Activated naive CD8-positive, alpha-beta T cell treated with anti-CD3 and anti-CD28 coated beads, Interleukin-2, amount 10 ng/mL, durations not matched to agents 7 days and 5 days (primary cell): ENCODE measurements at places on chromosomes 2 and 18. TPM values are rescaled to one million over a fixed set of nuclear protein-coding genes. Genes with fewer than 3 reads are reported as not detected.
A peak's percentile ranks its signal among the peaks of the same experiment; 100 is the strongest.

HMSD gene
- not detected for total RNA-seq

DNA sequence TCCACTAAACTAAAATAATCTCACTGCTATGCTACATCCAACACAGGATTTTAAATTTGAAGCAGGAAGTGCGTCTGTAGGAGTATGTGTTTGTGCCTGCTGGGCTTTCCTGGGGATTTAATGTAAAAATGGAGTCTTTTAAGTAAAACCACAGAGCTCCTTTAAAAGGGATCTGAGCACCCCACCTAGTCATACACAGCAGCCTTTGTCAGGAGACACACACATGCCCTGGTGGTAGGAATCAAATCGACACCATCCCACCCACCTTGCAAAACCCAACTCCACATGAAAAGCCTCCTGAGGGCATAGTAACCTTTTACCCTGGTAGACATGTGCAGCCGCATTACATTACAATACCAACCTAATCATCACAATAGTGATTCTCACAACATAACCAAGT, 29.1 kb downstream of the UXS1 start:
- peaks cover 28% of the 10 kb centered on the region for H3K36me3 ChIP-seq
- peak overlapping the region; percentile 76 for H3K27ac ChIP-seq
- H3K4me3 ChIP-seq, result peak overlapping the region; percentile 50
- no peak for DNase-seq
- peaks cover 58% of the 10 kb centered on the region for H3K4me1 ChIP-seq
- H3K27me3 ChIP-seq, result no peaks in the 10 kb centered on the region

GPR45 gene
- not detected for total RNA-seq

OSBPL6 gene
- total RNA-seq, result 0.08 TPM

- no peaks in the 10 kb centered on the region for H3K4me1 ChIP-seq
- no peak overlapping the region for H3K27ac ChIP-seq
Observed at GRCh38 chr2:240275386-240275785, 134.9 kb upstream of the OTOS start.

GMPPA gene
- total RNA-seq, result 31.3 TPM

MC4R gene
- total RNA-seq, result not detected

DNA sequence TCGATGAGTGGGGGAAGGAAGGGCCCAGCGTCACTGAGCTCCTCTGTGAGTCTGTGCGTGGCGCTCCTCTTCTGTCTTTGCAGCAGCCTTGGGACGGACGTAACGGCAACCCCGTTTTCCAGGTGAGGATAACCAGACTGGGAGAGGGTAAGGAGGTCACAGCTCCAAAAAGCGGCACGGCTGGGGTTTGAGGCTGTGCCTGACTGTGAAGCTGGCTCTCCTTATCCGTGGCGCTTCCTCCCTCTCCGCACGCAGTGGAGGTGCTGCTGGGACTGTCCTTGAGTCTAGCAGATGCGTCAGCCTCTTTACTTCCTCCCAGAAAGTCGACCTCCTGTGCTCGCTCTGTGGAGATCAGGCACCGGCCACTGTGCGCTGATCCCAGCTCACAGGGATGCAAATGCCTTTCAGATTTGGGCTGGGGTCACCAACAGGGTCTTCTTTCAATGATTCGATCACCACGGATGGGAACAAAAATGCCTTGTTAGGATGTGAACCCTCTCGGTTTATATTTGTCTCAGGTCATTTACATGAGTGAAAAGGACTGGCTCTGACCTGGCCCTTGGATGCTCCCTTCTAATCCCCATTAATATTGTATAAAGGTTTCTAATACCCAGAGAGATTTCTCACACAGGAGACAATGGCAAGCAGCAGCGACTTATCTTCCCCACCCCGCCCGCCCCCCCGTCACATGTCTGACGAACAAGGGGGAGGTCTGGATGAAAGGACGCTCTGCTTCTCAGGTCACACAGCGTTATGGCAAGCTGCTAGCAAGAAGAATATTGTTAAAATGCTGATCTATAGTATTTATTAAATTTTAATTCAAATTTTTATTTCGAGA, 30.1 kb upstream of the E2F6 start:
- no peaks in the 10 kb centered on the region for H3K36me3 ChIP-seq
- H3K27me3 ChIP-seq, result peaks cover 10% of the 10 kb centered on the region
- H3K27ac ChIP-seq, result no peak overlapping the region

DNA sequence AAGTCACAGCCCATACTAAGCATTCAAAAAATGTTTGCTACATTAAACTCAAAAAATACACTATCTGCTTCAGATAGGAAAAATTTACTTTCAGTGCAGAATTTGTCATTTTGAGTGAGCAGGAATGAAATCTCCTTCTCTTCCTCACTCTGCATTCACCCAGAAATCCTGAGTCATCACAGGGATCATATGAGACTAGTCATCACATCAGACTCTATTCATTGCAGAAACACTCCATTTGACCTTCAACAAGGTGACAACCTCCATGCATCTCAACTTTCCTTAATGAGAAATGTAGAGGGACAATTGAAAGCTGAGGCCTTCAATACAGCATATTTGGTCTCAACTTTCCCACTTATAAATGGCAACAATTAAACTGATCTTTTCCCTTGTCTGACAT, 130.4 kb upstream of the CYP26B1 start:
- no peak overlapping the region for H3K27ac ChIP-seq
- H3K4me1 ChIP-seq, result no peaks in the 10 kb centered on the region
- H3K36me3 ChIP-seq, result no peaks in the 10 kb centered on the region
- no peak for DNase-seq

DNA sequence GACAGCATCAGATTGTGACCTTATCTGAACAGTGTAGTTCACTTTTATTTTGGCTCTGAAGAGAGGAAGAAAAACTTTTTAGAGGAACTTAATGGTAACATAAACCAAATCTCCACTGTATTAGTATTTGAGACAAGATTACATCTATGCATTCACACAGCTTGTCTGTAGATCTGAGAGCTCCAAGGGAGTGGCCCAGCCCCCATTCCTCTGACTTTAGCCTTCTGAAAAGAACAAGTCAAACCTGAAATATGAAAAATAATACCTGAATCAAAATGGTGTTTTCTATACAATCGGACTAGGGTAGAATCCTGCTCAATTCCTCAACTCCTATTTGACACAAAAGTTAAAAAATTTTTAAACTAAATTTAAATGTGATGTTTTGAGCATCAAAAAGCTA, 23.1 kb downstream of the STARD7 start:
- no peaks in the 10 kb centered on the region for H3K27me3 ChIP-seq
- peaks cover 10% of the 10 kb centered on the region for H3K4me1 ChIP-seq
- H3K4me3 ChIP-seq, result no peak overlapping the region
- DNase-seq, result no peak
- peaks cover 14% of the 10 kb centered on the region for H3K36me3 ChIP-seq
- H3K27ac ChIP-seq, result no peak overlapping the region

DSG1 gene
- not detected for total RNA-seq

DNA sequence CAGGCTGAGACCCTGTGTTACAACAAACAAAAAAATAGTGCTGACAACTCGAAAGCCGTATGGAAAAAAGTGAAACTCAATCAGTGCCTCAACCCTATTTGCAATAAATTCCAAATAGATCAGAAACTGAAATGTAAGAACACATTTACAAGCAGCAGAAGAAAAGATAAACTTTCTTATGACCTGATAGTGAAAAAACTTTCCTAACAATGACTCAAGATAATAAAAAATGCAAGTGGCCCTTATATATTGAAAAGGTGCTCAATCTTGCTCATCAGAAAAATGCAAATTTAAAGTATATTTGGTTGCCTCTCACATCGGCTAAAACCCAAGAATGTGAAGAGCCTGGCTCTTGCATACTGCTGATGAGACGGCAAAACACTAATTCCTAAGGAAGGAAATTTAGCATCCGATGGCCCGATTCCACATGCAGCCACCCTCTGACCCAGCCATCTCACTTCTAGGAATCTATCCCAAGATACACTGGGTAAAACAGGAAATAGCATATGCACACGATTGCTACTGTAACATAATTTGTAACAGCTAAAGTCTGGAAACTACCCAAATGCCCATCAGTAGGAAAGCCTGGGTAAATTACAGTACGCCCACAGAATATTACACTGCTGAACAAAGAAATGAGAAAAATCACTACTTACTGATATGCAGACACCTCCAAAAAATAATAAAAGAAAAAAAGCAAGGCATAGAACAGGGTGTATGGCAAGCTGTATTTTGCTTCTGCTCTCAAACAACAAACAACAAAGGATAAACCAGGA, 56.8 kb downstream of the HDLBP start:
- no peak for DNase-seq
- H3K36me3 ChIP-seq, result peaks cover 25% of the 10 kb centered on the region
- H3K27me3 ChIP-seq, result no peaks in the 10 kb centered on the region
- no peak overlapping the region for H3K4me3 ChIP-seq
- H3K4me1 ChIP-seq, result no peaks in the 10 kb centered on the region

GRCh38 chr2:39266139-39266805, 22.5 kb upstream of the CDKL4 start:
- no peaks in the 10 kb centered on the region for H3K27me3 ChIP-seq
- DNase-seq, result no peak
- H3K36me3 ChIP-seq, result peaks cover 16% of the 10 kb centered on the region
- peak overlapping the region; percentile 35 for H3K4me3 ChIP-seq
- H3K27ac ChIP-seq, result peak overlapping the region; percentile 77

SH2D6 gene
- total RNA-seq, result 0.94 TPM

DNA sequence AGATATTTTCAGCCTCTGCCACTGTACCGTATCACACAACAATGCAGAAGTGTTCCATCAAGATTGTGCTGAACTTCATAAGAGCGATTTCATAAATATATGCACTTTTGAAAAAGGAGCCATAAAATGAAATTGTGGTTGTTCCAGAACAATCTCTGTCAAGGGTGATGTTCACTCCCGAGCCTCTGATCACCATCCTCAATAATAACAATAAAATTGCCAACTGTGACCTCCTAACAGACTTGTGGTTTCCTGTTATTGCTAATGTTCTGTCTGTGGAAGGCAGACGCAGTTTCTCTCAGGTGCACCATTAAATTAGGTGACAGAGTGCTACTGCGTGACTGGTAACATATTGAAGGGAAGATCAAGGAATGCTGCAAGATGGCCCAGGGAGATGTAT, 383.7 kb downstream of the SOCS6 start:
- peaks cover 16% of the 10 kb centered on the region for H3K4me1 ChIP-seq
- no peaks in the 10 kb centered on the region for H3K27me3 ChIP-seq
- H3K4me3 ChIP-seq, result peak overlapping the region; percentile 54
- peak overlapping the region; percentile 57 for H3K27ac ChIP-seq
